ENCODE measurements at places on chromosomes 4 and X.
A peak's percentile ranks its signal among the peaks of the same experiment; 100 is the strongest.

GRCh38 chr4:151489462-151490203, 80.7 kb downstream of the FHIP1A start:
- no peak for DNase-seq

GRCh38 chrX:63186137-63186536, 165.0 kb downstream of the SPIN4 start:
- no peak for DNase-seq

DNA sequence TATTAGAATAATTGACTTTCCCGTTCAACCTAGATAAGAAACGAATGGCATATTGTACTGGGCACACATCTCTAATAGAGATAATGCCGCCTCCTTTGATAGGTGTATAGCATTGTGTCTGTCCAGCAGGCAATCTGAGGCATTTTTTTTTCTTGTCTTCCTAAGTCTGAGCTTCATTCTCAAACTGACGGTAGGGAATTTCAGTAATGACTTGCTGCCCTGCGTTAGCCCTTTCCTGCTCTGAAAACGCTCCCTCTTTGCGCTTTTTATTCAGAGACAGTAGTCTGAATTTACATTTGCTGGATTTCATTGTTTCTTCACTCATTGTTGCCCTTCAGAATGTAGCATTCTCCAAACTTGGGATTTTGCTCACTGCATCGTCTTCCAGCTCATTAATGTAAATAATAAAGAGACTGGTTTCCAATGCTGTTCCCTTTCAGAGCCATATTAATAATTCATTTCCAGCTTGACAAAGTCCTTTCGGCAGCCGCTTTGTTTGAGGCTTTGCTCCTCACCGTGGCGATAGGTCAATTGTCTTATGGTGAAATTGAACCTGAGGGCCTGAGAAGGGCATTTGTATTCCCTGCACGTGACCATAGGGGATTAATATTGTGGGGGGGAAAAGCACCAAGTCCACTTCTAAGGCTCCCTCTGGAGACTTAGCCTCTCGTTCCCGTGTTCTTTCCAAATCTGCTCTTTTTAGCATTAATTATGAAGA, 412.1 kb downstream of the SMARCA1 start:
- no peak for DNase-seq

DNA sequence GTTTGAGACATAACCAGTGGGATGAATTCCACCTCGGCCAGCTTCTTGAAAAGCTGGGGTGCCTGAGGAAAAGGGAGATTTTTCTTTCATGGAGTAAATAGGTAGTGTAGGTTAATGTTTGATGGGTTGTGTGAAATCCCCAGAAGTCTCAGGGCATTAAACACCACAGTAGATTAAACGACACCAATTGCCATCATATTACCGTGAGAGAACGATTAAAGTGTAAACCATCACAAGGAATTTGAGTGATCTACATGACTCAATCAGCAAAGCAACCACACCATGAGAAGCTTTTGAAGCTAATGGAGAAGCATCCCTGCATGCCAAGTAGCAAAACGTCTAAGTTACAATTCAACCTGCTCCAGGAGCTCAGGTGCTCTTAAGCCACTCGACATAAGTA, 322.5 kb upstream of the GATB start:
- no peak for DNase-seq

DNA sequence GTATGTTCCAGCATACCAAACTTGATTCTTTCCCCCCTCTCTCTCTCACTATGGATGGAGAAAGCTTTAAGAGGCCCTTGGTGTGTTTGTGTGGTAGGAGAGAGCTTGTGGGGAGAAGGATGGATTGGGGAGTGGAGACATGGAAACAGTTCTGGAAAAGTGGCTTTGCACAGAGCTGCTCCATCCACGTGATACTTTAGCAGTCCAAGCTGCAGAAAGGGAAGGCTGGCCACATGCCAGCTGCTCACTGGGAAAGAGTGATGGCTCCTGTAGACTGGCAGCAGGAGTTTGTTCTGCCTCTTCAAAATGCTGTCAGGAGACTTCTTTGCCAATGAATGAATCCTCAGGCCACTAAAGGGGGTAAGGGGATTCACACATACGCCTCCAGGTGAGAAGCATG, 21.7 kb upstream of the SEC24B start:
- DNase-seq: no peak

DNA sequence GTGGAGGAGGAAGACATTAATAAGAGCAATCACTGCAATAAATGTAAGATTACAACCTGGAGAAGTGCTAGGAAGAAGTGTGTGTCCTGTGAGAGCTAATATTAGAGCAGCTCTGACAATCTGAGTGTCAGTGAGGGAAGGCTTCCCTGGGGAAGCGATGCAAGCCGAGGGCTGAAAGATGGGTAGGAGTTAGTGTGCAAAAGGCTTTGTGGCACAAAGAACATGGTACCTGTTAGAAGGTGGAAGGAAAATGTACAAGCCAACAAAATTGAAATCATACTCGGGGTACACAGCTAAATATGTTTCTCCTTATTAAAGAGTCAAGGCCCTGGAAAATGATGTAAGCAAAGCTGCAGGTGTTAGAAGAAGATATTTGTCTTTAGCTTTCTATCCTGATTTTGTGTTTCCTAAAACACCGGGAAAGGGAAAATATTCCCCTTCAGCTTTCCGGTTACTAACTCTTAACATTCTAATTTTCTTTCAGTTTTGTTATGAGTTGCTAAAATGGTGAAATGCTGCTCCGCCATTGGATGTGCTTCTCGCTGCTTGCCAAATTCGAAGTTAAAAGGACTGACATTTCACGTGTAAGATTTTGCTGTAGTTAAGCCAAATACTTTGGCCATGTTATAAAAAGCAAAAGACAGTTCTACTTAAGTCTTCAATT, 808 bp downstream of the THAP6 start:
- DNase-seq: peak; percentile 27

DNA sequence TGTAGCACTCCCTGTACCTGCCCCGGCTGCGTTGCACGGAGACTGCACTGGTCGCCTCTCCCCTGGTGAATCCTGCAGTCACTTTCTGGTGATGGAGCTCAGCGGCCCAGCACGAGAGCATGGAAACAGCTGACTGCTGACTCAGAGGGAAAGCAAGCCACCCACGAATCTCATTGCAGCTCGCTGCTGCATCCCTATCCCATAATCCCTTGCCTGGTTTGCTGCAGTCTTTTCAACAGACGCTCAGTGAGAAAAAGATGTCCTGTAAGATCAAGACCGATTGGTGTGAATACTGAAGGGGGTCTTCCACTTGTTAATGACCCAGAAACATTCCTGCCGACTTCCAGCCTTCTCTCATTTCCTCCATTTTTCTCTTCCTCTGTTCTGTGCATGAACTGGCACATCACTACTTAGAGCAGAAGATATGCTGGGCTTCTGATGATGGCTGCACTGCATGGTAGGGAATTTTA, 52.9 kb downstream of the TRIM2 start:
- DNase-seq: no peak

- no peak for DNase-seq
Observed at GRCh38 chr4:109614015-109614414, 54.0 kb downstream of the MCUB start.

DNA sequence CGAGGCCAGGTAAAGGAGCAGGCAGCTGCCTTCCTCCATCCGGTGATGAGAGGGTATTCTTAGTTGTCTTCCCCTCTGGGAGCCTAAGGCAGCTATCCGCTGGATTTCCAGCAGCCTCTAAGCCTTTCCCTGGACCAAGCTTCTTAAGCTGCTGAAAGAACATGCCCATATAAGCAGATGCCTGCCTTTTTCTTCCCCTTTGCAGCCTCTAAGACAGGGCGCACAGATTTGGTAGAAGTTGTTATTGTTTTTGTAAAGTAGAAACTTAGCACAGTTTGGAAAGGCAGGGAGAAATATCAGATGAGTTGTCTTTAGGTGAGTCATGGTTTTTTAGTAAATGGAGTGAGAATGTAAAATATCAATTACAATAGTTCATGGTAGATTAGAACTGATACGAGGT, 210.8 kb downstream of the ARHGAP10 start:
- DNase-seq: no peak

DNA sequence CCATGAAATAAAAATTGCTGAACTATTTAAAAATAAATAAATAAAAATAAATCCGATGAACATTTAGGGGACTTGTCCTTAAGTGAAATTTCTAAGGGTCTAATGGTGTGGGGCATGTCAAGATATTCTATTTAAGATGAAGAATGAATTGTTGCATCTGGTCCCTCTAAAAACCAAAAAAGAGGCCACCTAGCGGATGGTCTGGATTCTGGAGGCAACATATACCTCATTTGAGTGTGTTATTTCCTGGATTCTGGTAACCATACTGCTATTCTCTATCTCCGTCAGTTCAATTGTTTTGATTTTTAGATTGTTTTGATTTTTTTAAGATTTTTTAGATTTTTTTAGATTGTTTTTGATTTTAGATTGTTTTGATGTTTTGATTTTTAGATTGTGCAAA, 28.3 kb downstream of the AGTR2 start:
- no peak for DNase-seq

GRCh38 chr4:15457406-15458201, 12.1 kb upstream of the CC2D2A start:
- DNase-seq: peak; percentile 26

DNA sequence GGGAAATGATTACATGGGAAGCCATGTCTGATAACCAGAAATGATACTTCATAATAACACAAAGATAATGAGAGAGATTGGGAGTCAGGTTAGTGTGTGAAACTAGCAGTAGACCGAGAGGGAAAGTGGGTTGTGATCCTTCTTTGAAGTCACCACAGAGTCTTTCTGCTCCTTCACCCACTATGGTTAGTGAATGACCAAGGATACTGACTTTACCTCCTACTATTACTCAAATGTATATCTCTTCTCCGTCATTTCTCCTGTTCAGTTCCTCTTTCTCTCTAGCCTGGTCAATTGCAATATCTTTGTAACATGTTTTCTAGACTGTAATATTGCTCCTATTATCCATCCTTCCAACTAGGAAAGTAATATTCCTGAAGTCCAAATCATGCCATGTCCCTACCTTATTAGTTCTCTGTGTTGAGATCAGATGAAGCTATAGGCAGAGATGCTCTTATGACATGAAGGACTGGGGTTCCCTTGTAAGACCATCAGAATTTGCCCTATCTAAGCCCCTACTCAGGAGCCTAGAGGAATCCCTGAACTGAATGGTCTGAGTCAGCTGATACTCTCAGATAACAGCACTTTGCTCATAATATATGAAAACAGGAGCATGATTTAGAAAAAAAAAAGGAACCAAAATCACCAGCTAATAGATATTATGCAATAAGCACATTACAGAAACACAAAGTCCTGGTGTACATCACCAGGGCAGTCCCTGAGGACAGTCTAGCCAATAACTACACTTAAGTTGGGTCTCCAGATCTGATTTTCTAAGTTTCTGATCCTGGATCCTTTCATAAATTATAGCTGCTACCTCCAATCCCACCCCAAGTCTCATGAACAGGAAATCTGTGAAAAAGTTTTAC, 81.2 kb downstream of the SHROOM3 start:
- DNase-seq: peak; percentile 59

DNA sequence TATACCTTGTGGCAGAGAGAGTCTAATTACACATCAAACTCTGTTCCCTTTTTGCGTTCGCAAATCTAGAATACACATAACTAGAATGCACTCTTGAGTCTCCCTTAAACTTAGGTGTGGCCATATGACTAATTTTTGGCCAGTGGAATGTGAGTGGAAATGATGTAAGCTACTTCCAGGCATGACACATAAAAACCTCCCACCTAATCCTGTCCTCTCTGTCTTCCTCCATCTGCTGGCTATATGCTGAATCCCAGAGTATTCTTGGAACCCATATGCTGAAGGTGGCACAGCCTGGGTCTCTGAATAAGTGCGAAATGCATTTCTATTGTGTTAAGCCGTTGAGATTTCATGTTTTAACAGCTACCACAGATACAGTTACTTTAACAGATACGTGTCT, 269.9 kb upstream of the NRK start:
- DNase-seq: no peak

- peak; percentile 1 for DNase-seq
Observed at GRCh38 chr4:20544645-20545044, 155.6 kb upstream of the PACRGL start.

DNA sequence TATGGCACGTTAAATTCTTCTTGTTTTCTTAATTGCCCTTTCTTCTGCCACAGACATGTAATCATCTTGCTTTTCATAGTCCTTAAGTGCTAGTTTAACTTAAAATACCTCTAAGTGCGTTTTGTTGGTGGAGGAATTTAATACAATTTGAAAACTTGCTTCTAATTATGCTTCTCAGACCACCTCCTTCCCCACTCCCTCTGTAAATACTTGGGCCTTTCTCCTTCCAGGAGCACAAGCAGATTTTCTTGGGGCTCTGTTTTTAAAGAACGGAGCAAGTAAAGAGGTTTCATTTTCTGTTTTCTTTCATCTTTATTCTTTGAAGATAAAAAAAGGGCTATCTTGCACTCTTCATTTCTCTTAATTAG, 559 bp upstream of the PCDH18 start:
- DNase-seq: no peak

- no peak for DNase-seq
Observed at GRCh38 chrX:107760304-107761077, 15.1 kb downstream of the TSC22D3 start.

DNA sequence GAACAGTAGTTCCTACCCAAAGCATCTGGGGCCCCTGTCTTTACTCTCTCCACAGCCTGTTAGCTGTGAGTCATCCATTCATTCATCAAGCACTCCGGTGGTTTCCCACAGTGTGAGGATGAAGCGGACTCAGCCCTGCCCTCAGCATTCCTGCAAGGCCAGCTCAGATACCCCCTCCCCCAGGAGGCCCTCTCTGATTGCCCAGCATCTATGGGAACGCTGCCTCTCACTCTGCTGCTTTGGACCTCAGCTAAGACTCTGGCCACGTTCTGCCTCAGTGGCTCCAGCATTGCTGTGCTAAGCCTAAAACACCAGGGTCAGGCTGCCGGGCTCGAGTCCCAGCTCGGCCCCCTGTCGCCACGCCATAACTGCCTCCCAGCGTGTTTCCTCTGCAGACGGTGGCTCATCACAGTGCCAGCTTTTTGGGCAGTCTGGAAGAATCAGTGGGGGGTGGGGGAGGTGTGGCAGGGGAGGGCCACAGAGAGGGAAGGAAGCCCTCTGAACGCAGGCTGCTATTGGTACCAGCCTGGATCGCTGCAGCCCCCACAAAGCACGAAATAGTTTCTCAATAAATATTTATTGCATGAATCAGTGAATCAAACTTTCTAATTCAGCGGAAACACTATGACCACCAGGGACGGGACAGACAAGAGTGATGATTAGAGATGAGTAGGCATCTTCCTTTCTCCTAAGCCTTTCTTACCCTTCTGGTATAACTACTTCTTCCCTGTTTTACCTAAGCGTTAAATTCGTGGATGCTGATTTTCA, 74.4 kb downstream of the SORCS2 start:
- DNase-seq: no peak

GRCh38 chr4:183807420-183808096, 97.5 kb upstream of the STOX2 start:
- no peak for DNase-seq

- peak; percentile 15 for DNase-seq
Observed at GRCh38 chrX:41686788-41687187, 2.0 kb upstream of the GPR34 start.

DNA sequence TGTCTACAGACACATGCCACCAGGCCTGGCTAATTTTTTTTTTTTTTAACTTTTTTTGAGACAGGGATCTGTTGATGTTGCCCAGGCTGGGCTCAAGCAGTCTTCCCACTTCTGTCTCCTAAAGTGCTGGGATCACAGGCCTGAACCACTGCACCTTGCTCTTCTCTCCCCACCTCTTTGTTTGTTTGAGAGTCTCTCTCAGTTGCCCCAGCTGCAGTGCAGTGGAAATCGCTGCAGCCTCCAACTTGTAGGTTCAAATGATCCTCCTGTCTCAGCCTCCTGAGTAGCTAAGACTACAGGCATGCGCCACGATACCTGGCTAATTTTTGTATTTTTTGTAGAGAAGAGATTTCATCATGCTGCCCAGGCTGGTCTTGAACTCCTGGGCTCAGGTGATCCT, 115.6 kb downstream of the LARP7 start:
- DNase-seq: no peak

All from GM06990 (cell line).